ENCODE measurements at places on chromosomes 11 and 22.

DNA sequence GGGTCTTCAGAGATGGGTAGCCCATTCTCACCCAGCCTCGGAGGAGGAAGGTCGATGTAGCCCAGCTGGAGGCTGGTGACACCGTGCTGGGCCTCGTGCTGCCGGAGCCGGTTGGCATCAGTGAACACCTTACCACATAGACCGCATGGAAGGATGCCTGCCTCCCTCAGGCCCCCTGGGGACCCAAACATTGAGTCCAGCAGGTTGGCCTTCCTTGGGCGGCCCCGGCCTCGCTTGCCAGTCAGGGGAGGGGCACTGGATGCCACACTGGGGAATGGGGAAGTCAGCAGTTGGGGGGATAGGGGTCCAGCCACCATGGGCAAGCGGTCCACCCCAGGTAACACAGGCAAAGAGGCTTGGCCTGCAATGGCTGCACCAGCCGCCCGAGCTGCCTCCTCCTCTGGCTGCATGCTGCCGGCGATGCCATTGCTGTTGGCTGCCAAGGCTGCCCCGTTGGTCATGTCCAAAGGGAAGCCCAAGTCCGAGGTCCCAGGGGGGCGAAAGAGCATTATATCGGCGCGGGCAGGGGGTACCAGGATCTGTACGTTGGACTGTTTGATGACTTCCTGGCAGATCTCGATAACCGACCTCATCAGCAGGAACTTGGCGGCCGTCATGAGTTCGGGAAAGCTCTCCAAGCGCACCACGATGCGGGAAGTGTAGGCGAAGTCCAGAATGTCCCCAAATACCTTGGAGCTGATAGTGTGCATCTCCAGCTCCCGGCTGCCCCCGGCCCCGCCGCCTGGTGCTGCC is 1.4 kb downstream of the PATZ1 start:
- no peak for DNase-seq

DNA sequence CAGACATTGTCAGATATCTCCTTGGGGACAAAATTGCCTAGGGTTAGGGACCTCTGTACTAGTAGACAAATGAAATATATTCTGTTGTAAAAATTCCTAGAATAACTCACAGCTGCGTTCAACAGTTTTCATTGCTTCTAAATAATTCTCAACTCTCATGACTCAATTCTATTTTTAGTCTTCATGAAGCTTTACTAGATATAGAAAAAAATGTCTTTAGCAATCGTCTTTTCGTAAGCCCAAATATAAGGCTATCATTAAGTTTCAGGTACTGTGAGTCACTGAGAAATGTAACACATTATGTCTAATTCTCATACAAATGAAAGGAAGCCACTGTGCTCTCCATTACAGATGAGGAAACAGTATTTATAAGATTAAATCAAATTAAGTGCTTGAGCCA is 6.4 kb downstream of the MMP12 start:
- DNase-seq, result no peak

- no peak for DNase-seq
Measured at GRCh38 chr11:45166604-45166897, 20.1 kb downstream of the PRDM11 start.

- no peak for DNase-seq
Measured at GRCh38 chr11:12235553-12235946, 125.2 kb downstream of the MICAL2 start.

DNA sequence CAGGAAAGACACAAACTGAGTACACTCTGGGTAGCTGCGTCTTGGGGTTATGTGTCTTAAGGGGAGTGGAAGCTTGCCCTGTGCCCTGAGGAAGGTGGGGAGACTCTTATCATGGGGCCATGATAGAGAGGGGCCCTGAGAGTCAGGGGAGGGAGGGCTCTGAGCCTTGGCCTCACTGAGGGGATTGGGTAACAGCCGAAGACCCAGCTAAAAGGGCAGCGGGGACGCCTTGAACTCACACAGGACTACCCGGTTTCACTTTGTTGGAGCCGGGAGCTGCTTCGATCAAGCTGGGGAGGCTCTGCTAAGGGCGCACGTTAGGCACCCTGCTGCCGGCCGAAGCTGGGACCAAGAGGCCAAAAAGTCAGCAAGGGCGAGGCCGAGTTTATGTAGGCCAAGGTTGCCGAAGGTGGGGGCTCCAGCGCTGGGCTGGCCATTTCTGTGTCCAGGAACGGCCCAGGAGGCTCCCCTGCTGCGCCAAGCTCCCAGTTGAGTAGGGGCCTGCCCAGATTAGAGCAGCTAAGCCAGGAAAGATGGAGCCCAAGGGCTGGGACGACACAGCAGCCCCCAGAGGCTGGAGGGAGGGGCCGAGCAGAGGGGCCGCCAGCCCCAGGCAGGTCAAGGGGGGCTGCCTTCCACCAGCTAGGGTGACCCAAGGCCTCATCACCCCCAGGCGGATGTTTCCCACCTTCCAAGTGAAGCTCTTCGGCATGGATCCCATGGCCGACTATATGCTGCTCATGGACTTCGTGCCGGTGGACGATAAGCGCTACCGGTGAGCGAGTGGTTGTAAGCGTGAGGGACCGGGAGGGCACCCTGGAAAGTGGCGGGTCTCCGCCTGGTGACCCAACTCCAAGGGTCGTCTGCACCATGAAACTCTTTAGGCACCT is 2.2 kb downstream of the TBX1 start:
- DNase-seq, result no peak

DNA sequence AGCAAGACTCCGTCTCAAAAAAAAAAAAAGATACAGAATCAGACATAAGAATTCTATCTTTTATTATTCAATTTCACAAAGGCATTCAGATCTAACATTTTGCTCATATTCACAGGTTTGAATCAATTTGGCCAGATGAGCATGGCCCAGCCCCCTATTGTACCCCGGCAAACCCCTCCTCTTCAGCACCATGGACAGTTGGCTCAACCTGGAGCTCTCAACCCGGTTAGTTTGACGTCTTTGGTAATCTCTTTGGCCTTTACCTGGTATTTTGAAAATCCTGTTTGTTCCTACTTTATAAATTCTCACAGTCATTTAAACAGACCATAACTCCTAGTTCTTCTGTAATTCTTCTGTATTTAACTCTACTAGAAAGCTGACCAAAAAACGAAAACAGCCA is 55.3 kb downstream of the EP300 start:
- no peak for DNase-seq

DNA sequence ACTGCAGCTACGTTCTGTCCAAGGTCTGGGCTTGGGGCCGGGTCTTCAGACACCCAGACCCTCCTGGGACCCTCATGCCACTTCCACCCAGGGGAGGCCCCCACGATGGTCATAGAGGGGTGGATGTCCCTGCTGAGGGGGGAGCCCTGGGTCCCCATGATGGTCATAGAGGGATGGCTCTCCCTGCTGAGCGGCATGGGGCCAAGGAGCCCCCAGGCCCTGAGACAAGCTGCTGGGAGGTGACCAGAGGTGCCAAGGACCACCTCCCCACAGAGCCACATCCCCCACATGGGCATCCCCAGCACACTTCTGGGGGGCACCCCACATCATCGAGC is 7.2 kb downstream of the MUC5B start:
- no peak for DNase-seq

DNA sequence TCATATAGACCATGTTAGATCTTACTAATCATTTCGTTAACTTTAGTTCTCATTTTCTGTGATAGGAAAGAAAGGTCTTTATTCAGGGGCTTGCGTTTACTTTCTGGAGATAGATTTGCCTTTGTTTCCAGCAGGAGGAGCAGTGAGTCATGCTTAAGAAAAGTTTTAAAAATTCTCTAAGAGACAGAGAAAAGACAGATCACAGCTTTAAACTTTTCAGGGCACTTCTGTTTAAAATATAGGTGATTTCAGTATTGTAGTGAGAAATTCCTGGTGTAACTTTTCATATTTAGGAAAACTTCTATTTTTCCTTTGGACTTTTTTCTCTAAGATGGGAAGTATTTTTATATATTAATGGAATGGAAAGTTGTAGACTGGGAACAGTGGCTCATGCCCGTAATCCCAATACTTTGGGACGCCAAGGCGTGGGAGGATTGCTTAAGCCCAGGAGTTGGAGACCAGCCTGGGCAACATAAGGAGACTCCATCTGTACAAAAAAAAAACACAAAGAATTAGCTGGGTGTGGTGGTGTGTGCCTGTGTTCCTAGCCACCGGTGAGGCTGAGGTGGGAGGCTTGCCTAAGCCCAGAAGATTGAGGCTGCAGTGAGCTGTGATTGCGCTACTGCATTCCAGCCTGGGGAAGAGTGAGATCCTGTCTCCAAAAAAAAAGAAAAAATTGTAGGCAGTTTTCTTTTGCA is 60.3 kb downstream of the ATXN10 start:
- no peak for DNase-seq

All from midbrain (tissue), 1 donor.